Pericardium fibroblast (primary cell): ENCODE measurements at places on chromosomes 12 and 14. TPM values are rescaled to one million over a fixed set of nuclear protein-coding genes. Genes with fewer than 3 reads are reported as not detected.

Gene GRIP1
- total RNA-seq: not detected in 2 replicates

Gene DBX2
- total RNA-seq: not detected in 2 replicates

Gene FRS2
- 29.3 and 51.8 TPM in 2 replicates for total RNA-seq

Gene MAP3K9
- total RNA-seq: under 0.01 and 0.12 TPM in 2 replicates

Gene ATF1
- 19.3 and 19.9 TPM in 2 replicates for total RNA-seq
